SJSA1 (cell line): ENCODE measurements at places on chromosomes 12 and 14. TPM values are rescaled to one million over a fixed set of nuclear protein-coding genes. Genes with fewer than 3 reads are reported as not detected.

RBM19 gene
- 271 and 433 TPM in 2 replicates for total RNA-seq

BATF gene
- not detected in 2 replicates for total RNA-seq

HOXC9 gene
- 9.6 and 14.2 TPM in 2 replicates for total RNA-seq

GNB3 gene
- total RNA-seq: not detected in 2 replicates

MUCL1 gene
- not detected in 2 replicates for total RNA-seq

RNASE3 gene
- total RNA-seq: not detected in 2 replicates

CD4 gene
- total RNA-seq: not detected in 2 replicates

SETD3 gene
- 71.0 and 84.2 TPM in 2 replicates for total RNA-seq

PRIMA1 gene
- total RNA-seq: not detected in 2 replicates

FAM222A gene
- 7.4 and 7.8 TPM in 2 replicates for total RNA-seq

MTA1 gene
- total RNA-seq: 29.0 and 52.4 TPM in 2 replicates

CCDC38 gene
- 0.39 TPM in 1 of 2 replicates, not detected in the other for total RNA-seq

SLC4A8 gene
- 6.2 and 29.0 TPM in 2 replicates for total RNA-seq

LALBA gene
- total RNA-seq: not detected in 2 replicates

KLHL33 gene
- not detected in 2 replicates for total RNA-seq

NFATC4 gene
- 14.6 and 23.6 TPM in 2 replicates for total RNA-seq

FAIM2 gene
- not detected in 2 replicates for total RNA-seq

IKBIP gene
- total RNA-seq: 86.0 and 103 TPM in 2 replicates

MYH6 gene
- not detected in 2 replicates for total RNA-seq

DTX1 gene
- total RNA-seq: not detected in 2 replicates

SIRT4 gene
- total RNA-seq: 0.60 and 1.5 TPM in 2 replicates

HPD gene
- 0.11 TPM in 1 of 2 replicates, not detected in the other for total RNA-seq

RIMBP2 gene
- 0.16 TPM in 1 of 2 replicates, not detected in the other for total RNA-seq

CCDC175 gene
- total RNA-seq: not detected in 2 replicates

ASB8 gene
- 236 and 314 TPM in 2 replicates for total RNA-seq

ZDHHC22 gene
- 0.03 TPM in 1 of 2 replicates, not detected in the other for total RNA-seq

GLS2 gene
- total RNA-seq: not detected in 2 replicates

ERP27 gene
- not detected in 2 replicates for total RNA-seq

SLC6A13 gene
- total RNA-seq: not detected in 2 replicates

BHLHE41 gene
- total RNA-seq: 36.1 and 69.1 TPM in 2 replicates

RTN1 gene
- 0.18 TPM in 1 of 2 replicates, not detected in the other for total RNA-seq

NRIP2 gene
- total RNA-seq: 0.32 TPM in 1 of 2 replicates, not detected in the other

KLRC3 gene
- total RNA-seq: not detected in 2 replicates

ACSS3 gene
- 0.28 and 1.3 TPM in 2 replicates for total RNA-seq

RHOJ gene
- 0.32 and 2.8 TPM in 2 replicates for total RNA-seq

CLEC4A gene
- total RNA-seq: 0.16 TPM in 1 of 2 replicates, not detected in the other

SELPLG gene
- total RNA-seq: 2.1 and 2.9 TPM in 2 replicates

NRXN3 gene
- 1.0 and 6.5 TPM in 2 replicates for total RNA-seq

KRT7 gene
- 2.1 and 16.1 TPM in 2 replicates for total RNA-seq

C12orf60 gene
- 0.53 and 1.4 TPM in 2 replicates for total RNA-seq

USP44 gene
- 0.44 and 1.6 TPM in 2 replicates for total RNA-seq

PDE3A gene
- total RNA-seq: 0.13 TPM in 1 of 2 replicates, not detected in the other

AP4S1 gene
- 1.4 and 9.3 TPM in 2 replicates for total RNA-seq

CLBA1 gene
- 3.6 and 3.8 TPM in 2 replicates for total RNA-seq

AKAP3 gene
- total RNA-seq: 2.4 and 2.5 TPM in 2 replicates
